Right renal cortex interstitium (tissue), 3 donors: ENCODE measurements at places on chromosomes 5 and 9. TPM values are rescaled to one million over a fixed set of nuclear protein-coding genes. Genes with fewer than 3 reads are reported as not detected.

DNA sequence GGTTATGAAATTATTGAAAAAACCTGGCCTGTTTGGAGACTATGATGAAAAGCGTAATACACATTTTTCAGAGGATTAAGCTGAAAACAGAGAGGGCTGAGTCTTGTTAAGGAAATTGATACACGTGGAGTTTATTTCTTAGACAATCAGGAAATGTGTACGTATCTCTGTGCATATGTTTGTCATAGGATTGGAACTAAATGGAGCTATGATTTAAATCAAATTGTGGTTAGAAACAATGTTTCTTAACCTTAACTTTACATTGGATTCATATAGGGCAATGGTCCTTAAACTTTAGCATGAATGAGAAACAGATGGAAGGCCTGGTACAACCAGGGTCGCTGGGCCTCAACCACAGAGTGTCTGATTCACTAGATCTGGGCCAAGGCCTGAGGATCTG, 451.6 kb downstream of the CDH18 start:
- no peak for DNase-seq

GRCh38 chr9:68472119-68472518, 68.6 kb downstream of the TMEM252 start:
- DNase-seq: no peak

SPATA6L gene
- polyA plus RNA-seq: 3.5 TPM

SLC6A19 gene
- polyA plus RNA-seq: 55.8 TPM

DNA sequence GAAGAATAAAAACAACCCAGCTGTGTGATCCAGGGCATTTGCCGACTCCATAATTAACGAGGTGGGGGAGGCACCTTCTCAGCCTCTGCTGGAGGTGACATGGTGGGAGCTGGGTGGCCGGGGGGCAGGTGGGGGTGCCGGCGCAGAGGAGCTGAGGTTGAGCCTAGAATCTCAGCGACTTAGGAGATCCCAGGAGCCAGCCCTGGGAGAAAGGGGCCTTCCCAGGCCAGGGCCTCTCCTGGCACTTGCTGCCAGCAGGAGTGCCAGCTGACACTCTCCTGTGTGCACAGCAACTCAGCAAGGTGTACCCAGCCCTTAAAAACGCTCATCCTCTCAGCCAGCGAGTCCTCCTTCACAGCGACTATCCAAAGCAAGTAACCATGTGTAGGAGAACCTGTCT, 62.8 kb upstream of the FCN1 start:
- no peak for DNase-seq

- no peak for DNase-seq
Measured at GRCh38 chr5:135106610-135107471, 72.8 kb upstream of the PITX1 start.

DNA sequence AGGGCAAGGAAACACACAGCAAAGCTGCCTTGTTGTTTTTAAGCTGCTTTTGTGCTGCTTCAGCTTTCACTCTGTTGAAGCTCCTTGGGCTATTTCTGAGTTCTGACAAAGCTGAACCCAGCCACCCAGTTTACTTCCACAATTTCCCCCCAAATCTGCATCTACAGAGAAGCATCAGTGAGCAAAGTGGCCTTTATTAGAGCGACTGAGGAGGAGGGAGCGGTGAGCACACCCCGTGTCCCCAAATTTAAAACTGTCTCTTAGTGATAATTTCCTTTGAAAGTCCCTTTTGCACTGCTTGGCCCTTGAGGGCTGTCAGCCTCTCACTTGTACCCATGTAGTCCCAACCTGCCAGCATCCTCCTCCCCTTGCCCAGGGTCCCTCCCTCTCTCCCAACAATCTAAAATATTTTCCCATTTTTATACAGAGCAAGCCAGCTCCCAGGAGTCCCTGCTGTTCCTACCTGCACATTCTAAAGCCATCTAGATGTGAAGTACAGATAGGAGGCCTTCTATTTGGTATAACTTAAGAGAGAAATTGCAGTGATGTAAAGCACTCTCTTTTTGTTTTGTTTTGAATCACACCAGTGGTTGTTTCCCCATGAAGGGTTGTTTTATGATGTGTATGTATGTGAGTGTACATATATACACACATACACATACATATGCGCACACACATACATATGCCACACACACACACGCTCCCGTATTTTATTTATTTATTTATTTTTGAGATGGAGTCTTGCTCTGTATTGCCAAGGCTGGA, 313.5 kb downstream of the TLE4 start:
- DNase-seq: no peak

DNA sequence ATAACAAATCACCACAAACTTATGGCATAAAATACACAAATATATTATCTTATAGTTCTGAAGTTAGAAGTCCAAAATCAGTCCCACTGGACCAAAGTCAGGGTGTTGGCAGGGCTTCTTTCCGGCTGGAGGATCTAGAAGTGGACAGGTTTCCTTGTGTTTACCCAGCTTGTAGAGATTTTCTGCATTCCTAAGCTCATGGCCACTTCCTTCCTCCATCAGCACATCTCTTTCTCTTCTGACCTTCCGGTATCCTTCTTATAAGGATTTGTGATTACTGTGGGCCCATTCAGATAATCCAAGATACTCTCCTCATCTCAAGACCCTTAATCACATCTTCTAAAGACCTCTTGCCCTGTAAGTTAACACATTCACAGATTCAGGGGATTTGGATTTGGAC, 97.6 kb downstream of the RAB3C start:
- no peak for DNase-seq

PCDHGB2 gene
- 3.9 TPM for polyA plus RNA-seq

- DNase-seq: no peak
Measured at GRCh38 chr5:58018016-58018415, 441.9 kb downstream of the PLK2 start.

DNA sequence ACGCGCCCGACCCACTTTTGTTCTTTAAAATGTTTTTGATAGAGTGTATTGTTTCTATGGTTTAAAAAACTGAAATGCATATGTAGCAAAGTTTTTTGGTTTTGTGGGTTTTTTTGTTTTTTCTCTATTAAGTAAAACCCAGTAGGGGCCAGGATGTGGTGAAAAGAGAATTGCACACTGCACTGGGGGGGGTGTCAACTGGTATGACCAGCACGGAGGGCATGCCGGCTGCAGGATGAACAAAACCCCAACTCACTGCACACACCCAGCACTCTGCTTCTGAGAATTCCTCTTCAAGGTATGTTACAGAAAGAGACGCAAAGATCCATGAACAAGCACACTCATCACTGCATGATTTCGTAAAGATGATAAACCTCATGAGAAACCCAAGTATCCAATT, 75.0 kb downstream of the STK10 start:
- DNase-seq: no peak

GRCh38 chr5:80676706-80677105, 21.9 kb upstream of the DHFR start:
- no peak for DNase-seq

SPINK6 gene
- polyA plus RNA-seq: not detected

DNA sequence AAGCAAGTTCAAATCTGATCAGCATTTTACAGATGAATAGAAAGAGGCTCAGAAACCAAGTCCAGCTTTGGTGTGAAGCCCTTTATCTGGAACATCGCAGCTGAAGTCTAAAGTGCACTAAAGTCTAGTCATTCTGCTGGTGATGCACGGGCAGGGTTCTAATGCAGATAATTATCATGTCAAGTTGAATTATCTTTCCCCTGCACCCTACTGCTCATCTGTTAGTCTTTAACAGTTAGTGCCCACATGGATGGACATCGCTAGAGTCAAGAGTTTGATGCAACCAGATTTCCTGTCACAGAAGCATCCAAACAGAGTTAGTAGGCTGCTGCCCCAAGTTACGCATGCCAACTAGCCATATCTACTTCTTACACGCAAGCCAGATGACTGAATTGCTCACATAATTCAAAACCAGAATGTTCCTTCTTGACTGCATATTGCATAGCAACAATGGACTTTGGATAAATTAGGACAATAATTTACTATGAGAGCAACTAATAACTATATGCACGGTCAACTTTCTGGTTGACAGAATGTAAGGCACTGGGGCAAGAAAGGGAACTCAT, 1.6 kb upstream of the TOMM5 start:
- no peak for DNase-seq

SPATA31E1 gene
- polyA plus RNA-seq: not detected

PRR7 gene
- polyA plus RNA-seq: 0.95 TPM

IFNA13 gene
- not detected for polyA plus RNA-seq

IER5L gene
- 9.0 TPM for polyA plus RNA-seq

EPB41L4B gene
- 17.3 TPM for polyA plus RNA-seq

SLC34A1 gene
- polyA plus RNA-seq: 118 TPM

GRCh38 chr5:59559847-59560246, 333.7 kb downstream of the PDE4D start:
- DNase-seq: no peak

GRCh38 chr9:124551472-124552272, 44.5 kb upstream of the NR5A1 start:
- DNase-seq: peak; percentile 16

- no peak for DNase-seq
Measured at GRCh38 chr9:106400950-106401349, 462.0 kb upstream of the ZNF462 start.

- no peak for DNase-seq
Measured at GRCh38 chr9:71826279-71826678, 58.0 kb upstream of the CEMIP2 start.

DNA sequence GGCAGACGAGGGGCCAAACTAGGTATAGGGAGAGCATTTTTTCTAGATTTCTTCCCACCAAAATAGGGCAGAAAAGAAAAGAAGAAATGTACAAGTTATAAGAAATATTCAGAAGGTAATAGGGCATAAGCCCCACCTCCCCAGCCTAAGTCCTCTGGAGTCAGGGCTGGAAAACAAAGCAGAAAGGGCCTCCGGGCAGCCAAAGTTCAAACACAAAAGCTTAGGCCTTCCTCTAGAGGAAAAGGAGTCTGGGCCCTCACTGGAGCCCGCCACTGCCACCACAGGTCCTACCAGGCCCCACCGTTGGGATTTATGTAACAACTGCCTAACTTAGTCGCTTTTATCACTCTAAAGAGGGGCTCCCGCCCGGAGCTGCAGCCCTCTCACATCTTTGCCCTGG, 27.6 kb downstream of the TBC1D2 start:
- DNase-seq: no peak

DNA sequence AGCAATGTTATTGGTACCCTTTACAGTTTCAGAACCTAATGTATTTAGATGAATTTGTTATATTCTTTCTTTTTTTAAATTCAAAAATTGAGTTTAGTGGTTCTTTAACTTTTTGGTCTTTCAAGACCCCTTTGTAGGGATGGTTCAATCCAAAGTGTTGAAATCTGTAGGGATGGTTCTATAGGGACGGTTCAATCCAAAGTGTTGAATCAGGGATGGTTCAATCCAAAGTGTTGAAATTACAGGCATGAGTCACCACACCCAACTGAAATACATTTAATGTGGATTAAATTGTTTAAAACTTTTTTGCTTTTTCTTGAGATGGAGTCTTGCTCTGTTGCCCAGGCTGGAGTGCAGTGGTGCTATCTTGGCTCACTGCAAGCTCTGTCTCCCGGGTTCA, 30.6 kb downstream of the SNX2 start:
- DNase-seq: no peak

PDGFRB gene
- polyA plus RNA-seq: 142 TPM

- DNase-seq: no peak
Measured at GRCh38 chr5:71537687-71538086, 49.5 kb upstream of the MCCC2 start.

- DNase-seq: peak; percentile 95
Measured at GRCh38 chr9:121201738-121202533, at the start of gene RAB14. TSS of gene RAB14 (minus strand) at chr9:121201869. CDS start at chr9:121193412, 8,457 bp downstream.
